Myocyte (in vitro differentiated cells): ENCODE measurements at places on chromosomes 4 and X. TPM values are rescaled to one million over a fixed set of nuclear protein-coding genes. Genes with fewer than 3 reads are reported as not detected.

STK32B gene
- 0.29 and 0.52 TPM in 2 replicates for total RNA-seq

- DNase-seq: no peak
These were observed 28.2 kb downstream of the NELFA start for GRCh38 chr4:1980561-1981041.

DNA sequence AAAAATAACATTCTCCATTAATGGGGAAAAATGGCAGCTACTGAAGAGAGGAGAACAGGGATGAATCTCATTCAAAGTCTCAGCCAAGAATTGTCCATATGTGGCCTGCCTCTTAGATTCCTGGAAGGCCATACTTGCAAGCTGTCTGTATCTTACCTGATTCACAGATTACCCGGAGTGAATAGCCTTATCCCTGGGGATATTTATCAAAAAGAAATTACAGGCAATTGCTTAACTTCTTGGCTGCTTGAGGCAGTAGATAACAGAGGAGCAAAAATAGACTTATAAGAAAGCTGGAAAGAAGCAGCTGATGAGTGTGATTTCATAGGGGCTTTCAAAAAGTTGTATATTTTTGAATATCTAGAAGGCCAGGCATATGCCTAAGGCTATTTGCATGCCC, 68.8 kb upstream of the PPP1R2C start:
- no peak for DNase-seq

- DNase-seq: peak; percentile 88
These were observed 28.6 kb downstream of the HADH start for GRCh38 chr4:108018040-108018883.

RTL3 gene
- total RNA-seq: 0.40 and 1.3 TPM in 2 replicates

DNA sequence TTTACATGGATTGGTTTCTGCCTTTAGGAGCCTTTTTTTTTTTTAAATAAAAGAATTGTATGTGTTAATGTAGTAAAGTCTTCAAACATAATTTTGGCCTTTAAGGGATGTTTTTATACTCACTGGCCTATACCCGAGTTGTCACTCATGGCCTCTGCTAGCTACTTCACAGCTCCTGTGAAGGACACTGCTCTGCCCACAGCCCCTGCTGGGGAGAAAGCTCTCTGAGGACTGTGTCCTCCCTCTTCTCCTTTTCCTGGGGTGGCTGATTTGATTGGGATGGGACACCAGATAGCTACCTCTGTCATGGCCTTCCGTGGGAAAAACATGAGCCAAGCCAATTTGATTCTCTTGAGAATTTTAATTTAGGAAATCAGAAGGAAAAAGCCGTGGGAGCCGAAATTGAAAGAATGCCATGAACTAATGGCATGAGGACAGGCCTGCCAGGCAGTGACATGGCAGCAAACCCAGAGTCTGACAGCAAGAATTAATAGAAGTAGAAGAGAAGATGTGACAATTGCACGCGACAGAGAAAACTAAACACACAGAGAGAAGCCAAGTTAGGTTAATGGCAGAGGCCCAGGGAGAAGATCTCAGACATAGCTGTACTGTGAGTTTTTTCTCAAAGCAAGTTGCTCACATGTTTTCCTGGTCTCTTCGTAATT, 81.4 kb downstream of the ARHGAP10 start:
- DNase-seq: no peak

DNA sequence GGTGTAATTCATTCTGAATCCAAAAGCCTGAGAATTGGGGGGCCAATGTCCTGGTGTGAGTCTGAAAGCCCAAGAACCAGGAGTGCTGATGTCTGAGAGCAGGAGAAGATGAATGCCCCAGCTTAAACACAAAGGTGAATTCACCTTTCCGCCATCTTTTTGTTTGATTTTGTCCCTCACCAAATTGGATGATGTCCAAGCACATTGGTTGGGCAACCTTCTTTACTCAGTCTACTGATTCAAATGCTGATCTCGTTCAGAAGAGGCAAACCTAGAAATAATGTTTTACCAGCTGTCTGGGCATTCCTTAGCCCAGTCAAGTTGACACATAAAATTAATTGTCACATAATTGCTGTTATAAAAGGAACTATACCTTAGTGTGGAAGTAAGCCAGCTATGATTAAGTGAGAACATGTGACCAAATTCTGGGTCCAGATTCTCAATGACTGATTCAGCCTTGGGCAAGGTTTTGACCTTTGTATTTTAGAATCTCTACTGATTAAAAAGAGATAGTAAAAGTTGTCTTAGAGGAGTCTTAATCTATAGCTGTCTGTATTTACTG, 34.5 kb upstream of the SLC4A4 start:
- DNase-seq: no peak

DNA sequence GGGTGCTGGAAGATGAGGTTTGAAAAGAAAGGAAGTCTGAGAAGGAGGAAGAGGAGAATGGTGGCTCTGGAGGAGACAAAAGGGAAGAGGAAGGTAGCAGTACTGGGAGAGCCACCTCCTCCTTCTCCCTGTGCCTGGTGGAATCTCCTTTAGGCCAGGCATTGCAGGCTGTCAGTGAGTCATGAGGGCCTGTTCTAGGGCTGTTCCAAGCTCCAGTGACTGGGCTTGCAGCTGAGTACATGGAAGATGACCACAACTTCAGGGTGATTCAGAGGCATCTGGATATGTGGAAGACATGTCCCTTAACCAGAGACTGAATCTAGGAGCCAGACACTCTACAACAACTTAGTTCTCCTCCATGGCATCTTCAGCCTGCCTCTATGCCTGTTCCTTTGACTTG, 107.8 kb downstream of the EFNB1 start:
- DNase-seq: peak; percentile 76

SPP1 gene
- not detected in 2 replicates for total RNA-seq

FHIP1A gene
- 1.2 and 9.9 TPM in 2 replicates for total RNA-seq

CCDC149 gene
- 4.7 and 5.1 TPM in 2 replicates for total RNA-seq

DNA sequence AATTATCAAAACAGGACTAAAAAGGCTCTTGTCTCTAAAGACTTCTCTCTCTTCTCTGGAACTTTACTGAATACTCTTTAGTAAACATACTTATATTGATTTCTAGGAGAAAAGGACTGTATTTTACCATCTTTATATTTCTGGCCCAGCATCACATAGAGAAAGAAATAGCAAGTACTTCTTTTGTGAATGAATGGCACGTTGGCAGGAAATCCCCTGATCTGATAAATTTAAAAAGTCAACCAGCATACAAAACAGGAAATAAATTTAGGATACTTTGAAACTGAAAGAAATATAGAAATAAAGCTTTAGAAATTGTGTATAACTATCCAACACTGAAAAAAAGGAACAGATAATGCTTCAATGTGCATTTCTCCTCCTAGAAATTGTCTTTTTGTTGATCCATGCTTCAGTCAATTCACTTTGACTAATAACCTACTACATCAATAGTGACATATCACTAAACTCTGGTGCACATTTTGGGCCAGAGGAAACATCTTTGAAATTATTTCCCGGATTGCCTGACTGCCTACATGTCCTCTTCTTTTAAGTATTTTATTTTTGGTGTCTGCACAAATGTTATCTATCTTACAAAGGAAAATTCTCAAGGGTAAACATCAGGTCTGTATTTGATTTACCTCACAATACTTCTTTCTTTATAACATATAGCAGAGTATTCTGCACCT, 183.5 kb upstream of the FSTL5 start:
- DNase-seq: no peak

GRCh38 chr4:22202975-22203710, 254.6 kb upstream of the KCNIP4 start:
- DNase-seq: no peak

- no peak for DNase-seq
These were observed 162.0 kb upstream of the ATP6AP2 start for GRCh38 chrX:40418813-40419195.

- peak; percentile 23 for DNase-seq
These were observed 26.4 kb downstream of the LCORL start for GRCh38 chr4:17995165-17995564.

PTCHD1 gene
- 0.03 and 0.16 TPM in 2 replicates for total RNA-seq

DNA sequence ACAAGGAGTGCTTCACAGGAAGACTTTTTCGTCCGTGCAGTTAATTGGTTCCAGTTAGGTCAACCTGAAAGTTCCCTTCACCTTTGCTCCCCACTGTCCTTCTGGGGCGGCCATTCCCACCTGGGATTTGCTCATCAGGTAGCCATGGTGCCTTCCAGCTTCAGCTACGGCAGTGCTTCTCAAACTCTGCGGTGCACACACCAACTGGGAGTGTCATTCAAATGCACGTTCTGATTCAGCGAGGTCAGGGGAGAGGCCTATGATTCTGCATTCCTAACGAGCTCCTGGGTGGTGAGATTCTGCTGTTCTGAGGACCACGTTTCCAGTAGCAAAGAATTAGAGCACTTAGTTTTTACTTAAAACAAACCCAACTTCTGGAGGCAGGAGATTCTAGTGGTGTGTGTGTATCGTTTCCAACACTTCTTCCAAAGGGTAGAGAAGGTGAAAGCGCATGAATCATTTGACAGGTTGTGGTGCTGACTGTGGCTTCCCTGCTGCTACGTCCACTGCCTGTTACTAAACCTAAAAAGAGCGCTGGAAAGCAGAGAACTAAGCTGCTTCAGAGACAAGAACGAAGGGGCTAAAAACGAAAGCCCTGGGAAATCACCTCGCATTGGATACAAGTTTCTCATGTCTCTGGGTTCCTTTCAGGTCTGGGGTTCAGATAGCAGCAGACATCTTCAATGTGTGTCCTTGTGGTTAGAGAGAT, 4.7 kb upstream of the HELT start:
- DNase-seq: no peak

SOX3 gene
- total RNA-seq: not detected in 2 replicates

DNA sequence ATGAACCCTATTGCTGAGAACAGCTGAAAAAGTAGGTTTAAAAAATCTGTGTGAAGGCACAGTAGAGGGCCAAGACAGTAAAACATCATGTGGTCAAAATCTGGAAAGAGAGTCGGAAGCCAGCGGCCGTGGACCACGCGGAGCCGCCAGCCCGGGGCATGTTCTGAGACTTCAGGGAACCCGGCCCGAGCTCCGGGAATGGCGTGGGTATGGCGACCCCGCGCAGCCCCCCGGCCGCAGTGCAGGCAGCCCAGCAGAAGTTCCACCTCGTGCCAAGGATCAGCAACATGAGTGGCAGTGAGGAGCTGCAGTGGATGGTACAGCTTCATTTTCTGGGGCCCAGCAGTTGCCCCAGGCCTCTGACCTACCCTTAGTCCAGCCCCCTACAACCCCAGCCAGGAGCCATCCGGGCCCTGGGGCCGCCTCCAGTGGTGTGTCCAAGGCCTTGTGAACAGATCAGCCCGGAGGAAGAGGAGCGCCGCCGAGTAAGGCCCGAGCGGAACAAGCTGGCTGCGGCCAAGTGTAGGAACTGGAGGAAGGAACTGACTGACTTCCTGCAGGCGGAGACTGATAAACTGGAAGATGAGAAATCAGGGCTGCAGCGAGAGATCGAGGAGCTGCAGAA, 94.2 kb downstream of the LARP1B start:
- DNase-seq: no peak

GRCh38 chrX:57074458-57074857, 46.9 kb downstream of the SPIN2B start:
- no peak for DNase-seq

DNA sequence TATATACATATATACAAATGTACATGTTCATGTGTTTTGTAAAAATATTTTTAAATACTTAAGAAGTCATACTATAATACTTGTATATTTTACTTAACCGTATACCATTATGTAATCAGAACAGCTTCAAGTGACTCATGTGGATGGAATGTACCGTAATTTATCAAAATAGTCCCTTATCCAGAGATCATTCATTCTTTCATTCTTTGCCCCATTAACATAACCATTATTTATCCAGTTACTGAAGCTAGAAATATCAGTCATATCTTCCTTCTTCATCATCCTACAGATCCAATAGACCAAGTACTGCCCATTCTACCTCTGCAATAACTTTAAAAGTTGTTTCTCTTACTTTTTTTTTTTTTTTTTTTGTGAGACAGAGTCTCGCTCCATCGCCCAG, 164.2 kb downstream of the MAB21L2 start:
- no peak for DNase-seq

DNA sequence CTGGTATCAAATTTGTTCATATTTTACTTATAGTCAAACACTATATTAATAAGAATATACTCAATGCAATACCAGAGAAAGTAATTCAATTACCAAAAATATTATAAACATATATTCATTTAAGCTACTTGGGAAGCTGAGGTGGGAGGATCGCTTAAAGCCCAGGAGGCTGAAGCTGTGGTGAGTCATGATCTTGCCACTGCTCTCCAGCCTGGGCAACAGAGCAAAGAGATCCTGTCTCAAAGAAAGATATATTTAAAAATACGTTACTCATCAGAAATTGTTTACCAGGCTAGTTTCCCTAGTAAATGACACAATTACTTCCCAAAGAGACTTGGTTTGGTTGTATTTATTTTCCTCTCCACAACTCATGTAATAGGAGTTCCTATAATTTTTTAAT, 433.6 kb downstream of the GASK1B start:
- peak; percentile 20 for DNase-seq

USO1 gene
- 170 and 199 TPM in 2 replicates for total RNA-seq

DNA sequence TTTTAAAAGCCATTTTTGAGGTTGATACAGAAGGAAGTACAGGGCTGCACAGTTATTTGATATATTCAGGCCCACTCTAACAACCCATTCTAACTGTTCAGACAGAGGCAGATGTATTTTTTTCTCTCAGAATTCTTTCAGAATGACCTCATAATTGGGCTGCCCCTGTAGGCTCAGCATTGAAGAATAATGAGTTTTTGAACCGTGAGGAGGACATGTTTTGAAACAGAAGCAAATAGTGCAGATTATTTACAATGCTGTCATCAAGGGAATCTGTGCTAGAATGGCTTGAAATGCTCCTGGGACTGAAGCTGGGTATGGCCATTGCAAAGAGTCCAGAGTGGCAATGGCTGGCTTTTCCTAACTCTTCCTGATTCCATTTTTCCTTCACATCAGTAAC, 158.1 kb downstream of the SOX3 start:
- DNase-seq: peak; percentile 1

- no peak for DNase-seq
These were observed 12.3 kb downstream of the STARD8 start for GRCh38 chrX:68659786-68660185.

ARHGAP6 gene
- 16.8 and 18.1 TPM in 2 replicates for total RNA-seq

HELT gene
- not detected in 2 replicates for total RNA-seq

CAMK2D gene
- total RNA-seq: 265 and 306 TPM in 2 replicates

DNA sequence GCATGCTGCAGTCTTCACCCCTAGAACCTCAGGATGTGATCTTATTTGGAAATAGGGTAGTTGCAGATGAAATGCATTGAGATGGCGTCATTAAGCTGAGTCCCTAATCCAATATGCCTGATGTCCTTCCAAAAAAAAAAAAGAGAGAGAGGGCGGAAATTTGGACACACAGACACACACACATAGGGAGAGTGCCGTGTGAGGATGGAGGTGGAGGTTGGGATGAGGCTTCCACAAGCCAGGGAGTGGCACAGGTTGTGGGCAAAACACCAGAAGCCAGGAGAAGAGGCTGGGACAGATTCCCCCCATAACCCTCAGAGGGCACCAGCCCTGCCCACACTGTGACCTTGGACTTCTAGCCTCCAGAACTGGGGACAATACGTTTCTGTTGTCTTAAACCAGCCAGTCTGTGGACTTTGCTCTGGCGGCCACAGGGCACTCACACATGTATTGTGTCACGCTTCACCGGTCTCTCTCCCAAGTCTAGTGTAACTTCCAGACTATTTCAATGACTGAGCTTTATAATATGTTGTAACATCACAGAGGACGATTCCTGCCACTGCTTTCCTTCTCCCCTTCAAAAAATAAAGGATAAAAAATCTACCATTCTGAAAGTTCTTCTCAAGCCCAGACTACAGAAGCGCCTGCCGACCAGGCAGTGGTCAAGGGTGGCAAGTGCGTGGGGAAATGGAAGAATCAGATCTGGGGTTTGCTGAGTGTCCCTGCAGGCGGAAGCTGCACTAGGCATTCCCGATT, 35.8 kb upstream of the MAN2B2 start:
- DNase-seq: no peak
